ENCODE measurements at places on chromosomes 11 and 22. TPM values are rescaled to one million over a fixed set of nuclear protein-coding genes. Genes with fewer than 3 reads are reported as not detected.

Gene ADM2
- 4.2 TPM for total RNA-seq

Gene BAIAP2L2
- total RNA-seq, result 9.5 TPM

Gene SLC22A9
- 0.43 TPM for total RNA-seq

Gene ENTHD1
- total RNA-seq, result not detected

Gene CHADL
- total RNA-seq, result 0.76 TPM

Gene SYT7
- total RNA-seq, result 13.2 TPM

Gene SCGB1A1
- not detected for total RNA-seq

Gene GSTT2B
- 0.89 TPM for total RNA-seq

Gene OPCML
- not detected for total RNA-seq

Gene ACRV1
- total RNA-seq, result not detected

Gene ANO5
- total RNA-seq, result not detected

Gene TOMM22
- total RNA-seq, result 46.4 TPM

Gene MGAT3
- total RNA-seq, result 1.0 TPM

Gene ARHGEF17
- 31.9 TPM for total RNA-seq

Gene TSKU
- 107 TPM for total RNA-seq

Gene TTLL12
- 102 TPM for total RNA-seq

Gene MSANTD4
- 5.9 TPM for total RNA-seq

Gene CASP1
- total RNA-seq, result not detected

Gene RFPL2
- total RNA-seq, result not detected

Gene TMPRSS4
- total RNA-seq, result 157 TPM

Gene SEZ6L
- not detected for total RNA-seq

Gene PYGM
- total RNA-seq, result 0.16 TPM

Gene MPPED1
- total RNA-seq, result not detected

Gene FCHSD2
- 2.9 TPM for total RNA-seq

Gene MS4A15
- not detected for total RNA-seq

Gene USP2
- 4.4 TPM for total RNA-seq

Gene TRIM34
- total RNA-seq, result 2.8 TPM

Gene TTC28
- total RNA-seq, result under 0.01 TPM

Gene OR5AL1
- not detected for total RNA-seq

Gene CARNS1
- total RNA-seq, result 0.76 TPM

Gene KCNJ1
- not detected for total RNA-seq

Gene APOBEC3C
- total RNA-seq, result 0.18 TPM

Gene DAGLA
- total RNA-seq, result 9.2 TPM

Gene OR8D2
- total RNA-seq, result not detected

Gene CAPN5
- 30.9 TPM for total RNA-seq

Gene NLRP14
- total RNA-seq, result not detected

Gene BAD
- 159 TPM for total RNA-seq

Gene CENPM
- 140 TPM for total RNA-seq

Gene CNTN5
- total RNA-seq, result not detected

Gene PIH1D2
- total RNA-seq, result 0.97 TPM

Gene OOSP2
- total RNA-seq, result not detected

Gene TECTA
- not detected for total RNA-seq

Gene CDC42BPG
- 22.7 TPM for total RNA-seq

Gene KMT2A
- 54.8 TPM for total RNA-seq

Gene CDCA5
- total RNA-seq, result 66.1 TPM

Gene NCAM1
- not detected for total RNA-seq

Gene SCGB1C1
- total RNA-seq, result not detected

Gene MMP27
- total RNA-seq, result not detected
